ENCODE measurements at places on chromosomes 1 and 21.

DNA sequence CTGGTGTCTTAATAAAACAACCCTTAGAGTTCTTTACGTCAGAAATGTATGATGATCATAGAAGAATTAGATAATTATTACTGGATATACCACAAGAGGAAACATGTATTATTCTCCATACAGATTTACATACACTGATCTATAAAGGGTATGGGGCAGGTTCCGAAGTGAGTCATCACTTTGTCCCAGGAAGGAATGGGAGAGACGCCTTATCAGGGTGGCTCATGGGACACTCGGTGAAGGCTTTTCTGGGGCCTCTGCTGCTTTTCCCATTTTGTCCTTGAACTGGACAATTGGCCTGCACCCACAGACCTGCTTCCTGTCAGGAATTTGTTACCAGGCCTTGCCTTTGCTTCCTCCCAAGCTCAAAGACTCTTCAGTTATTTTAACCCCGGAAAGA, 233.8 kb upstream of the RUNX1 start:
- DNase-seq, result no peak

GRCh38 chr1:229349463-229350385, 6.9 kb upstream of the CCSAP start:
- DNase-seq, result no peak

GRCh38 chr1:112713466-112714312, 1.4 kb downstream of the PPM1J start:
- DNase-seq, result no peak

GRCh38 chr1:28973596-28974421, 59.4 kb downstream of the EPB41 start:
- DNase-seq, result no peak

DNA sequence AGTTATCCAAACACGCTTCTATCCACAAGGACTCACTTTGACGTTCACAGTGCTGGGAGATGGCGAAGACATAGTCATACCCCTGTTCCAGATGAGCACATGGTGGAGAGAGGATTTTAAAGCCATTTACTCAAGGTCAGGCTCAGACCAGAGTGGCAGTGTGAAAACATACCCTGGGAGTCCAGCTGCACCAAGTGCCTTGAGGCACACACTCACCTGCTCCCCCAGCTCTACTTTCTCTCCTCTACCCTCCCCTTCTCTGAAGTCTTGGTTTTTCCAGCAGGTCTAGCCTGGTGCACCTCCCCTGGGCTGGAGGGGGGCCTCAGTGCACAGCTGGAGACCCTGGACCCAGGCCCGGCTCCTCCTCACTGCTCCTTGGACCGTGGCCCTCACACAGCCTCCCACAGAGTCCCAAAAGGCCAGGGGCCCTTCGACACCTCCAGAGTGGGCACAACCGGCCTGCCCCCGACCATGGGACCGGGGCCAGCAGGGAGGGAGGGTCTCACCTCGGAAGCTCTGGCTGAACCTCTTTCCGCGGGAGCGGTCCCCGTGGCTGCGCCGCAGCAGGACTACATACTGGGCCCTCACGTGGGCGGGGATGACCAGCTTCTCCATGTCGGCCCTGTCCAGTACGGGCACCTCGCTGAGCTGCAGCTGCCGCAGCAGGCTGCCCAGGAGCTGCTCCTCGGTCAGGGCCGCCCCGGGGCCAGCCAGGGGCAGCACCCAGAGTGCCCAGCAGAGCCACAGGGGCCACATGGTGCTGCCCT, 452 bp downstream of the LEFTY2 start:
- no peak for DNase-seq

DNA sequence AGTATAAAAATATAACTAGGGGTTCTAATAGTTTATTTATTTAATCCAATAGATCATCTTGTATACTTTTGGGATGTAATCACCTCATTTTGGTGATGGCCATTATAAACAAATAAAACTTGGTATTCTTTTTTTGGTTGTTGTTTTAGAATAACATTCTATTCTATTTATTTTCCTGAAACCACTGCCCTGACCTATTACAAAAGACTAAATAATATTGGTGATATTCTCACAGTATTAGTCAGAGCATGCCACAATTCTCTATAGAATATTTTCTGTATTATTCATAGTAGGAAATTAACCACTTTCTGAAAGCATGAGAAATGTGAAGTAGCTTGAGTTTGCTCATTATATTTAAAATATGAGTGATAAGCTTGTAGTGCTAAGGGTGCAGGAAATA, 54.1 kb upstream of the LRRC7 start:
- no peak for DNase-seq

DNA sequence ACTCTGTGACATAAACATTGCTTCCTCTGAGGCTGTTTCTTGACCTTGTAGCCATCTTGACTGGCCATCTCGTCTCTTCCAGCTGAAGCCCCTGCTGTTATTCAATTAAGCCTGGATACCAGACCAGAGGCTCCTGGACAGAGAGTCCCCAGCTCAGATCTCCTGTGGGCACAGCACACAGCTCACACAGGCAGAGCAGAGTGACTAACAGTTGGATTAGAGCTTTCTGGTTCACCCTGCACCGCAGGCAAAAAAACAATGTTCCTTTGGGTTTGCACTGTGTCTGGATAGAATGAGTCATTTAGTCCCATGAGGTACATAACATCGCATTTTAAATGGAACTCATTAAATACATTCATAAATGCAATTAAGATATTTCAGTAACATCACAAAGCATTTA, 33.4 kb upstream of the USH2A start:
- no peak for DNase-seq

DNA sequence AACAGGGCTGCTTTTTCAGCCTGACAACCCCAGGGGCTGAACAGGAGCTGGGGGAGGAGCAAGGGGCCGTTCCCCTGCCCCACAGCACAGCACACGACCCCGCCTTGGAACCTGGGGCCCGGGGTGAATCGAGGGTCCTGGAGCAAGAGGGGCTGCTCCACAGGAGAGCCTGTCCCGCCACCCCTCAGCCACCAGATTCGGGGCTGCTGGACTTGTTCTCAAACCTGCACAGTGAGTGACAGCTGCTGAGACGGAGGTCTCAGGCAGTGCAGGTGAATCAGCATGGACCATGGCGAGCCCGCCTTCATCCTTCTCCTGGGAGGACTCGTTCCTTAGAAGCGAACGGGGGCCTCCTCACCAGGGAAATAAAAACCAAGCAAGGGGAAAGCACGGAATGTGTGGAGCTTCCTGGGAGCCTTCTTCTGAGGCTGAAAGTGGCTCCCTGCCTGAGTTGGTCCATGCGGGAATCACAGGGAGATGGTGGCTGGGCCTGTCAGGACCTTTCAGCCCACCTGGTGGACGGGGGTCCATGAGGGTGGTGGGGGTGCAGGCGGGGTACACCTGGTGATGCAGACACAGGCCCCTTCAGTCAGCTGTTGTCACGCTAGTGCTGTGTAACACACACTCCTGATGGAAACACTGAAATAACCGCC, 125.4 kb downstream of the SIK1 start:
- no peak for DNase-seq

- DNase-seq, result no peak
Observed at GRCh38 chr1:85947186-85947585, 209.4 kb downstream of the COL24A1 start.

- DNase-seq, result no peak
Observed at GRCh38 chr1:156063997-156064285, 3.0 kb downstream of the RAB25 start.

DNA sequence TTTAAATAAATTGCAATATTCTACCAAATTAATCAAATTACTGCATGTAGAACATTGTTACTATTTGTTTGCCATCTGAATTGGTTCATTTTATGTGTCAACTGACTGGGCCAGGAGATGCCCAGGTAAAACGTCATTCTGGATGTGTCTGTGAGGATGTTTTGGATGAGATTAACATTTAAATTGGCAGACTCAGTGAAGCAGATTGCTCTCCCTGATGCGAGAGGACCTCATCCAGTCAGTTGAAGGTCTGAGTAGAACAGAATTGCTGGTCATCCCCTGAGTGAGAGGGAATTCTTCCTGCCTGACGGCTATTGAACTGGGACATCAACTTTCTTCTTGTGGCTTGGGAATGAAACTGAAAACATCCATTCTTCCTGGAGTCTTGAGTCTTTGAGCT, 122.0 kb upstream of the GREM2 start:
- DNase-seq, result no peak

GRCh38 chr1:84890566-84890965, 2.4 kb downstream of the LPAR3 start:
- DNase-seq, result no peak

- no peak for DNase-seq
Observed at GRCh38 chr21:14617040-14617393, 70.9 kb upstream of the SAMSN1 start.

- DNase-seq, result peak; percentile 27
Observed at GRCh38 chr1:31765041-31765467, 914 bp upstream of the ADGRB2 start.

- no peak for DNase-seq
Observed at GRCh38 chr1:147673406-147673805, 3.1 kb upstream of the ACP6 start.

GRCh38 chr21:45118099-45118498, 43.7 kb downstream of the ADARB1 start:
- no peak for DNase-seq

DNA sequence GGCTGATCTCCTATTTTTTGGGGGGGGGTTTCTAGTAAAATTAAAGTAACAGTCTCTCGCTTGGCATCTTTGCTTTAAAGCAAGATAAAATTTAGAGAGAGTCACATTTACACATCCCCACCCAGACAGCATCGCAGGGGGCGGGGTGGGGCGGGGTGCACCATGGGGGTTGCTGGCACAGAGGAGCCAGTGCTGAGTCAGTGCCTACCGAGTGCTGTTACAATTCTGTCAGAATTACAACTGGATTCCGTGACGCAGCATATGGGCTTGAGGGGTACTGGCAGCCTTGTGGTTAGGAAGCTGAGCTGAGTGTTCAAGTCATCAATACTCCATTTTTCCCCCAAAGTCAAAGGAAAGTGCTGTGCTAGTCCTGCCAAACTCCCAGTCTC, 175.9 kb downstream of the PRDM16 start:
- DNase-seq, result no peak

DNA sequence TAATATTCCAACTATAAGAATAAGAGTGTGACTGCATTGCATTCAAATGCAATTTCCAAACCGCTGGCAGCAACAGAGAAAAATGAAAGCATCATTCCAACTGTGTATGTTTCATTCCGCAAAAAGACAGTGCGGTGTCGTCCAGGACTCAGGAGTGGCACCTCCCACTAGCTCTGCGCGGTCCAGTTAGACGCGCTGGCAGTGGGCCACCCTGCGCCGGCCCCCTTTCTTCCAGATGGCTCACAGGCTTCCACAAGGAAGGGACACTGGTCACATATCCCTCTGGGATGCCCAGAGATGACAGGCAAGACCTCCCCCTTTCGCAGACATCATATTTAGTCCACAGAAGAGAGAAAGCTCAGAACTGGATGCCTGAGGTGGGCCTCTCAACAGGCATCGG, 11.9 kb downstream of the WRAP73 start:
- DNase-seq, result no peak

DNA sequence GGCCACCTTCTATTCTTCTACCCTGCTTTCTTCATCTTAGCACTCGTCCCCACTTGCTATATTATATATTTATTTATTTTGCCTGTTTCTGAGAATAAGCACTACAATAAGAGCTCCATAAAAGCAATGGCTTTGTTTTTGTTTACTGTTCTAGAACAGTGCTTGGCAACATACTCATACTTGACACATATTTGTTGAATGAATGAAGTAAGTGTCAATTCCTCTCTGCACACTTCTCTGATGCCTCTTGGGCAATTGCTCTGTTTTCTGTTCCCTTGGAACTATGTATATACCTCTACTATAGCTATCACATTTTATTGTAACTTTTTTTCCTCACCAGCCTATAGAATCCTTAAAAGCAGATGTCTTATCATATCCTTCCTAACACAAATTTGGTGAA, 7.5 kb upstream of the SLC19A2 start:
- DNase-seq, result no peak

DNA sequence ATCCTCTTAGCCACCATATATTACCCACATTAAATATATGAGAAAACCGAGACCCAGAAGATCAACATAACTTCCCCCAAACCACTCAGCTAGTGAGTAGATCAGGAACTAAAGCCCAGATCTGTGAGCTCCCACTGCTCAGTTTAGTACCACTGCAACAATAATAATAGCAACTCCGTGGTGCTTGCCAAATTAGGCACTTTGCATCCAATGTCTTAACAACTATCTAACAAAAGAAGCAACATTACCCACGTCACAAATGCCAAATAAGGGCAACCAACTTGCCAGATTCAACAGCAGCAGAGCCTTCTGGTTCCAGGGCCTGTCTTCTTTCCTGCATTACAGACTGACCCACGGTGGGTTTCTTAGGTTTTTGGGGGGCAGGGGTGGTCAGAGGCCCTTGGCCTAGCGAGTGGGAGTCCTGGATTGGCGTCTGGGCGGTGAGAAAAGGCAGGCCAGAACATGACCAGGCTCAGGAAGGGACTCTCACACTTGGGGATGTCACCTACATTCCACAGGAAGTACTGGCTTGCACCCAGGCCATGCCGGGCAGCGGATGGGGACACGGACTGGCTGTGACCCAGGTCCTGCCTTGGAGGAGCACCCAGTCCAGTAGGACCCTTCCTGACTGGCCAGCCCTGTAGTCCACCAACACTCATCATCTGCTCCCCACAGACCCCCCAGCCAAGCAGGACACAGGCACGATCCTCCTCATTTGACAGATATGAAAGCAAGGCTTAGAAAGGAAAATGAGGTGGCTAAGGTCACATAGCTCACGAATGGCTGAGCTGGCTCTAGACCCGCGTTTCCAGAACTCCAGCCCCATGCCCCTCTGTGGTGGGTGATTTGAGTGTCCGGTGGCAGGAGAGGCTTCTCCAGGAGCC, 4.6 kb downstream of the HCRTR1 start:
- no peak for DNase-seq

DNA sequence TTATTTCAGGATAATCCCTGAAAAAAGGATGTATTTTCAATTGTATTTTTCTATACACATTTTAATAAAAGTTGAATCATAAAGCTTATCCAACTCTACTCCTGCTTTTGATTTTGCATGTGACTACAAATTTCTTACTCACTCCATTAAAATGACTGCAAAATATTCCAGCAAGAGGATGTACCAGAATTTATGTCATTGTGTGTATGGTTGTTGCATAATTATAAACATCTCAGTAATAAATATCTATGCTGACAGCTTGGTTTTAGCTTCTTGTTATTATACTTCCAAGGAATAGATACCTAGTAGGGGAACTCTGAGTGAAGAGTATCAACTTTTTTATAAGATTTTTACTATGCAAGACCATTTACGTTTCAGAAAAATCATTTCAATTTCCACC, 463.2 kb upstream of the RUNX1 start:
- no peak for DNase-seq

Data from activated T-cell treated with anti-CD3 and anti-CD28 coated beads, Interleukin-2, amount 50 U/mL, for 1 hour (primary cell).